ENCODE measurements at places on chromosomes 2 and 18. TPM values are rescaled to one million over a fixed set of nuclear protein-coding genes. Genes with fewer than 3 reads are reported as not detected.

DNA sequence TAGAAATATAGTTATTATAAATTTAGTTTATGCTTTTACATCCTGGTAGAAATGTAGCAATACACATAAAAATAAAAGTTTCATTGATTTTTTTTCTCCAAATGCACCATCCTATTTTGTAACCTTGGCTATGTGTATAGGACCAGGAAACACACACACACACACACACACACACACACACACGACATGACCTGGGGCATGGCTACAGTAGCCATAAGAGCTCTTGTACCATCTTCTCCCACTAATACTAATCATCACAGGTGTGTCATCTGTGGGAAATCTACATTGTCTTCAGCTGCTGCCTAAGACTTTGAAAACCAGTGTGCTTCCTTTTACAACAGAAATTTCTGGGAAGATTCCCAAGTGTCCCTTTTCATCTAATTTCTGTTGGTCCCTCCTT lies 144.3 kb downstream of the MCFD2 start:
- DNase-seq, result no peak

GRCh38 chr2:207311316-207312005 lies 145.7 kb upstream of the KLF7 start:
- DNase-seq, result no peak

TUBA3E gene
- not detected for total RNA-seq

GRCh38 chr2:17289669-17290068 lies 228.6 kb downstream of the RAD51AP2 start:
- DNase-seq, result no peak

CNDP1 gene
- total RNA-seq, result not detected

PTH2R gene
- 0.17 TPM for total RNA-seq

DNA sequence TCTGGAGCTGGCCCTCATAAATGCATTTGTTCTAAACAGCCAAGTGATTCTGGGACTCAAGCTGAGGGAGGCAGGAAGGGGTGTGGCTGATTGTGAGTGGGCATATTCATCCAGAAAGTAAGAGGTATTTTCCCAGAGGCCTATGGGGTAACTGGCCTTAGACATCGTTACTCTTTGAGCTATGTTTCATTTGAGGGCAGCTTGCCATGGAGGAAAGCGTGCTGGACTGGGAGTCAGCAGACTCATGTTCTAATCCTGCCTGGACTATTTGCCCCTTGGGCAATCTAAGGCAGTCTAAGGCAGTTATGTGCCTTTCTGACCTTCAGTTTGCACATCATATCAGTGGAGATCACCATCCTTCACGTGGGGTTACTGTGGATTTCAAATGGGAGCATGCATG lies 93.5 kb upstream of the SLC14A2 start:
- no peak for DNase-seq

TUBB6 gene
- 599 TPM for total RNA-seq

DNA sequence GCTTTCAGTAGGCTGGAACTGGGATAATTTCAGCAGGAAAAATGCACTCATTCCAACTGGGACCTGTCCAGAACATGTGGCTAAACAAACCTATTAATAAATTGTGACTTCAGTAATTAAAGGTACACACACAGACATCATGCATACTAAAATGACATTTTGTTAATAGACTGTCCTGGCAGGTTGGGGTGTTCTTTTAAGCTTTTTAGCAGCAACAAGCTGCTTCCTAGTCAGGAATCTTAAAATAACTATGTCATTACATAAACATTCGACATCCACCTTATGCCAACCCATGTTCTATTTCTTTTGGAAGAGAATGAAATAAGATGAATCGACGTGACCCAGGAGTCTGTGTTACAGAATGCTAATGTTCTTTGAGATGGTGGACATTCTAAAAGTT lies 435.7 kb downstream of the TXNL1 start:
- DNase-seq, result no peak

MC5R gene
- not detected for total RNA-seq

DNA sequence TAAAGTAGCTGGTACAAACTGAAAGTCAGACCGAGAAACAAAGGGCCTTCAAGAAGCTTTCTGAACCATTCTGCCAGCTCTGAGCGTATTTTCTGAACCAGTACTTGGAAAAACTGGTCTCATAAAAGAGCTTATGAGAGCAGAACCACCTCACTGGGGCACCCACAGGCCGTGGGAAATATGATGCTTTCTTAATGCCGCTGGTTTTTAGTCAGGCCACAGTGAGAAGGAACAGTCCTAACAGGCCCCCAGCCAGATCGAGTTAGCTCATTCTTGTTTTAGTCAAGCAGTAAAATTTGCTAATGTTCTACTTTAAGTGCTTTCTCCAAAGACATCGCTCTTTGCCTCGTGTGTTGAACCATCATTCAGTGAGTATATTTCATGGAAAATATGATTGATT lies 12.7 kb upstream of the NOSTRIN start:
- DNase-seq, result no peak

GRCh38 chr2:47193607-47194006 lies 38.5 kb upstream of the STPG4 start:
- DNase-seq, result peak; percentile 45

DNA sequence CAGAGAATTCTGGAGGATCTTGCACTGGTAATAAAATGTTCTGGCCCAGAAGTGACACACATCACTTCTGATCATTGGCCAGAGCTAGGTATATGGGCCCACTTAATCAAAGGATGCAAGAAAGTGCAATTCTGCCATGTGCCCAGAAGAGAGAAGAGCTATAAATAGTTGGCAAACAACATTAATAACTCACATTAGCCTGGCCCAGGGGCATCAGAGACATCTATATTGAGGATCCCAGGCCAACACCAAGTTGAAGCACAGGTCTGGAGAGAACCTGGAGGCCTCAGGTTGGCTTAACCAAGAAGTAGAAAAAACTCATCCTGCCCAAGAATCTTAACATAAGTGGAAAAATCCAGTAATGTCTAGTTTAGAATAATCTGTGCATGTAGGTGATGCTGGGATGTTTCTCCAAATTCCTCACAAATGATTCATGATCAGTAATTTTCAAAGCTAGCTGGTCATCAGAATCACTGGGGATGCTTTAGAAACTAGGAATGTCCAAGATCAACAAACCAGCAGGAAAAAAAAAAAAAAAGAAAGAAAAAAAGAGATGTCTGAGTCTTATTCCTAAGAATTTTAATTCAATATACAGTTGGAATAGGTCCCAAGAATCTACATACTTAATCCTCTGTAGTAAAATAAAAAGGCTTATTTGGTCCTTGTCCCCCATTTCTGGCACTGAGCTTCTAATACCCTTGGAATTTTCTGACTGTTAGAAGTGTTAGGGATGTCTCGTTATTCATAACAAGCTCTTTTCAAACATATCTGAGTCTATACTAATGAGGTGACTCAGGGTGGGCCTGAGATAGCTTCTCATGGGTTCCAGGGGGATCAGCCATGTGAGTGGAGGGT lies 35.0 kb upstream of the EVA1A start:
- DNase-seq, result no peak

OTOS gene
- not detected for total RNA-seq

DNA sequence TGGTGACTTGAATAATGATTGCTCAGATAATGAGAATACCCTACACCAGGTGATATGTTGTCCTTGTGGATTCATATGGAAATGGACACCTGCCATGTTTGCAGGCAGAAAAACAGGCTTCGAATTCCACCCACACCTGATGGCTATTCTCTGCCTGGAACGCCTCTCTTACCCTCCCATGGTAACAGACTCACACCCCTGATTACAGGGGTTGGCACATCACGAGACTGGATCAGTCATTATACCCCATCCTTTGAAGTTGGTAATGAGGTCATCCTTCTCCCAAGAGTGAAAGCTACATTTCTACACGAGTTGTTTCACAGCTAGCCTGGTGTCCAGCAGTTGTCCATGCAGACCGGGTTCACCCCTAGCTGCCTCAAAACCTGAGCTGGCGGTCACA lies 71.4 kb upstream of the MBOAT2 start:
- DNase-seq, result no peak

NOSTRIN gene
- 6.6 TPM for total RNA-seq

CRYGC gene
- total RNA-seq, result not detected

DNA sequence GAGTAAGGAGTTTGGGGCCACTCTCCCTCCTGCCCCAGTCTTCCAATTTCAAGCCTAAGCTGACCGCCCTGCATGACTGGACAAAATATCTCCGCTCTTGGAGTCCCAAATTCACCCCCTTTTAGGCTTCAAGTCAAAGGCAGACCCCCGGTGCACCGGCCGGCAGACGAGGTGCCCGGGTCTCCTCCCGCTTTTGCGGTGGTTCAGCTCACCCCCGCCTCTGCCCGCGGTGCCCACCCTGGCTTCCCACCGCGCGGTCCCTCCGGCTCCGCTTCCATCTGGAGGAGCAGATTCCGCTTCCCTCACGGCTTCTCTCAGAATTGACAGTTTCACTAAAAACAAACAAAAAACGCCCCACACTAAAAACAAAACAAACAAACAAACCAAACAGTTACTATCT lies 56.5 kb downstream of the SERPINB8 start:
- no peak for DNase-seq

DNA sequence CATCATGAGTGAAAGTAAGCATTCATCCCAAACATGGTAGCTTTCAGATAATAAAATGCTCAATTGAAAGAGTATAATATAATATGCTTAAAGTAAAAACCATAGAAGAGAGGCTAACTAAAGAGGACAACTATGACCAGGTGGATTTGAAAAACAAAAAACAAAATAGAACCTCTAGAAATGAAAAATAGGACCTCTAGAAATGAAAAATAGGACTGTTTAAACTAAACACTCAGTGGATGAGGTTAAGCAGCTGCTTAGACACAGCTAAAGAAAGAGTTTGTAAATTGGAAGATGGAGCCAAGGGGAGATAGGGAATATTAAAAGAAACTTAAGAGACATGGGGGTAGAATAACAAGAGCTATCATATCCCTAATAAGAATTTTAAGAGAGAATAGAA lies 301.6 kb downstream of the BCL2 start:
- no peak for DNase-seq

DNA sequence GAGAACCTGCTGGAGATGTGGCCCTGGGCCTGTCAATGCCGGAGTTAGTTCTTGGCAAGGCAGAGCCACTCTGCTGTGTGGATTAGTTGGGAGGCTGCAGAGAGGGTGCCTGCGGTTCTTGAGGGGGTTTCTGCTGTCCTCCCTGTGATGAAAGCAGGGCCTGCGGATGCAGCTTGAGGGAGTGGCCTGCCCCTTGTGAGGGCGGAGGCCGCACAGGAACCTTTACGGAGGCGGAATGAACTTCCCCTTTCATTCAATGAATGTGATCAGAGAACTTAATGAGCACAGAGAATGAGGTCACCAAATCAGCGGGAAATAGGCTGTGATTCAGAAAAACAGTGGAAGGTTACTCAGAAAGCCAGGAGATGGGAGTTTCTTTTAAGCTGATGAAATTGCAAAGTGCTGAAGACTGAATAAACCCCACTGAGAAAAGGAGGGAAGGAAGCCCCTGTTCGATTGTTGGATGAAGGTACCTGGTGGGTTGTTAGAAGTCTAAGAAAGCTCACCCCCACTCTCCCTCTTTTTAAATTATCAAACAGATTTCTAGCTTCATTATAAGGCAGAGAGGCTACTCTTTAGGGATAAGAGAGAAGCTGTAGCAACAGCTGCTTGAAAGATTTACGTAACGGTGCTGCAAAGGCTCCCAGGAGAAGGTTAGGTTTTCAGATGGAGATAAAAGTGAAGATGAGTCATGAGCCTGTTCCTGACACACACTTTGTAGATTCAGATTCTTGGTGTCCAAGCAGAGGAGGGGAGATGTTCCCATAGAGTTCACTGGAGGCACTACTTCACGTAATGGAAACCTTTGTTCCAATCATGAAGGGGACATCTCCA lies 47.4 kb downstream of the VWA3B start:
- DNase-seq, result peak; percentile 86
